ENCODE measurements at places on chromosomes 13 and 19.

- DNase-seq: no peak
These were observed 95.0 kb upstream of the IRS2 start for GRCh38 chr13:109881347-109881725.

- no peak for DNase-seq
These were observed 1312.4 kb downstream of the PCDH9 start for GRCh38 chr13:65917731-65918130.

DNA sequence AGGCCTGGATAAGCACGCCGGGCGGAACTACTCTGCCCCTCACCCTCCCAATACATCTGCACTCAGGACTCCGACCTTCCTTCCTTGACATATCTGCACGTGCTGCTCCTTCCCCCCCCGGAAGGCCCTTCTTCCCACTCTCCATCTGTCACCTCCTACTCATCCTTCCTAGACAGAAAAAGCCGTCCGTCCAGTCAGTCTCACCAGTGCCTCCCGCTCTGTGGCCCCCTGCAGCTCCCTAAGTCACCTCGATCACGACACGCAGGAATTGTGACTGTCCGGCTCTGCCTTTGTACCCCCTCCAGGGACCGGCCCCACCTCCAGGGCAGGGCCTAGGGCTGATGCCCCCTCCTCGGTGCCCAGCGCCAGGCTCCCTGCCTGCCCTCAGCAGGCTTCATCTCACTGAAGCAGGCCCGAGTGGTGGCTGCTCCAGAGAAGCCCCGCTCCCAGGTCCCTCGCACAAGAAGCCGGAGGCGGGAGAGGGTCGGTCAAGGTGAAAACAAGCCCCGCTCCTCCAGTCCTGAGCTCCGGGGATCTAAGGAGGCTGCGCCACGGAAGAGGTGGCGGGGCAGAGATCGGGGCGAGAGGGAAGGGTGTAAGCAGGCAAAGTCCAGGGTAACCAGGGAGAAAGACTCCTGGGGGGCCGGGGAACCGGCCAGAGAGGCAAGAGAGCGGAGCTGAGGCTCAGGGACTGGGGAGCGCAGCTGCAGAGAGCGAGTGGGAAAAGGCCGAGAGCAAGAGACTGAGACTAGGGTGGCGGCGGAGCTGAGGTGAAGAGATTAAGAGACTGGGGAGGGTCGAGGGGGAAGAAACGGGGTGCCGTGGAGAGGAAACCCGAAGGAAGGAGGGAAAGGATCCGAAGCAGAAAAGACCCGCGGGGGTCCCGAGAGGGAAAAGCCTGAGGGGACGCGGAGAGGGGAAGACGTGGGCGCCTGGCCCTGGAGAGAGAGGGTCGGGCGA, 1.1 kb downstream of the PPP6R1 start:
- DNase-seq: no peak

GRCh38 chr13:113732176-113732960, 26.7 kb upstream of the TMEM255B start:
- no peak for DNase-seq

GRCh38 chr13:85698256-85698655, 101.0 kb downstream of the SLITRK6 start:
- no peak for DNase-seq

GRCh38 chr19:55487924-55488687, at the start of gene SSC5D:
TSS of gene SSC5D (plus strand) at chr19:55488436. CDS start at chr19:55488590, 154 bp downstream.
- DNase-seq: no peak

- DNase-seq: no peak
These were observed 18.5 kb downstream of the AP3D1 start for GRCh38 chr19:2132731-2133490.

GRCh38 chr19:35493971-35494370, 3.7 kb upstream of the KRTDAP start:
- DNase-seq: no peak

DNA sequence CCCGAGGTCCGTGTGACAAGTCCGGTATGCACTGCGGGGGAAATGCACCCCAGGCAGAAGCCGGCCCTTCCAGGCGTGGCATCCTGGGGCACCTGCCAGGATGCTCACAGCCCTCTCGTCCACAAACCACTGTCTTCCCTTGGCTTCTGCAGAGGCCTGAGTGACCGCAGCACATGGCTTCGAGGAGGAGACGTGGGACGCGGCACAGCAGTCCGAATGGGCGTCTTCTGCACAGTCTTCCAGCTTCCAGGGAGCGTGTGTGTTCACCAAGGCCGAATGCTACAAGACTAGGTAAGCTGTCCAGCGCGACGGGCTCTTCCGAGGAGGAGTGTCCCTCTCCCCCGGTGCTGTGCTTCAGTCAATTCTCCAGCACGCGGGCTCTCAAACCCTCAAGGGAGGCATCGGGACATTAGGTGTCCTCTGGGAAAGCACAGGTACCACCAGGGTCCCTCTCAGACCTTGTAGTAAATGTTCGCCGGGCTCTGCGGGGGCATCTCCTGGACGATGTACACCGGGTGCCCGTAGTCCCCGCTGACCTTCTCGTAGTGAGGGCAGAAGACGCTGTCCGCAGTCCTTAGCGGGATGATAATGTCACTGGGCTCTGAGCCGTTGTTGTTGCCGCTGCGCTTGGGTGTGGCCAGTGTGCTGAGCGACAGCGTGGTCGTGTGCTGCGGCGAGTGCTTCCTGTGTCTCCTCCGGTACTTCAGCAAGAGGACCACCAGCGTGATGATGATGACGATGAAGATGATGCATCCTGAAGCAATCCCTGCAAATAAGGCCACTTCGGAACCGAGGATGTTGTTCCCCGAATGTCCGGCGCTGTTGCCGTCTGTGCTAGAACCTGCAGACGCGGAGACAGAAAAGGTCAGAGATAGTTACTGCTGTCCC, 42.6 kb downstream of the EFNB2 start:
- no peak for DNase-seq

GRCh38 chr13:101325423-101325822, 90.9 kb downstream of the NALCN start:
- no peak for DNase-seq

DNA sequence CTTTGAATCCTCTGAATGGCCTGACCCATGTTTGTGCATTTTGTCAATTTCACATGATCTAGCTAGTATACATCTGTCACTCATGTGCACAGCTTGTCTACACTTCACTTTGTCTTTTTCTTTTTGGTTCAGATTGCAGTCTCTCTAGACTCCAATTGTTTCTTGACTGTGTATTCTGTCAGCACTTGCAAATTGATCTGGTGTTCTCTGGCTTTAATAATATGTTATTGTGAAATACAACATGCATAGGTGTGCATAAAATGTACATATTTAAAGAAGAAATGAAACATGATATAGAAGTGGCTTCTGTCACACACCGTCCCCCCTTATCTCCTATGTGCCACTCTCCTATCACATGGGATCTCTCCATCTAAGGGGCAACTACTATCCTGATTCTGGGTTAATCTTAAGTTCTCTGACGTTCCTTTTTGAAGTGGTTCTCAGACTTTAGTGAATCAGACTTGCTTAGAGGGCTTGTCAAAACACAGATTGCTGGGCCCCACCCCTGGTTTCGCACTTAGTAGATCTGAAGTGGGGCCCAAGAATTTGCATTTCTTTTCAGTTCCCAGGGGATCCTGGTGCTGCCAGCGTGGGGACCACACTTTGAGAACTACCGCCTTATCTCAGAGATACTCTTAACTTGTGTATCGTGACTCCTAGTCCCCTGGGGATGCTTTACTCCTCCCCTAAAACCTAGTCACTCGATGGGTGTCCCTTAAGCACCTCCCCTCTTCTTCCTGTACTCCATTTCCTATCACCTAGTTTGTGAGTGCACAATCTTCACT, 5.8 kb downstream of the KRTDAP start:
- DNase-seq: no peak

DNA sequence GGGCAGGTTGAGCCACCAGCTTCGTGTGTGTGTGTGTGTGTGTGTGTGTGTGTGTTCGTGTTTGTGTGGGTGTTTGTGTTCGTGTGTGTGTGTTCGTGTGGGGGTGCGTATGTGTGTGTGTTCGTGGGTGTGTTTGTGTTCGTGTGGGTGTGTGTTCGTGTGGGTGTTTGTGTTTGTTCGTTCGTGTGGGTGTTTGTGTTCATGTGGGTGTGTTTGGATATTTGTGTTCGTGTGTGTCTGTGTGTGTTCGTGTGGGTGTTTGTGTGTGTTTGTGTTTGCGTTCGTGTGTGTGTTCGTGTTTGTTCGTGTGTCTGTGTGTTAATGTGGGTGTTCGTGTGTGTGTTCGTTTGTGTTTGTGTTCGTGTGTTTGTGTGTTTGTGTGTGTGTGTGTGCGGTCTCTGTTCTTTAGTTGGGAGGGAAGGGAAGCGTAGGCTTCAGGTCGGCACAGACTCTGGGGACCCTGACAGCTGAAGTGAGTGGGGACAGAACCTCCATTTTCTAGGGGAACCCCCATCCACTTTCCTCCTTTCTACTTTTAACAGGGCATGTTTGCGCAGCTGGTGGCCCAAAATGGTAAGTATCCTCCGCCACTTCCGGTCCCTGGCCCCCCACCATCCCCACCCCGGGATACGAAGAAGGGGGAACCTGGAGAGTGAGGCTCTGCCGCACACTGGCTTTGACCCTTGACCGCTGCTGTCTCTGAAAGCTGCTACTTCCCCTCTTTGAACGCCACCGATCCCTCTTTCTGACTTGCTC, 1.6 kb downstream of the TNFSF9 start:
- DNase-seq: no peak

- DNase-seq: no peak
These were observed 14.3 kb downstream of the ZBTB7A start for GRCh38 chr19:4052114-4052992.

DNA sequence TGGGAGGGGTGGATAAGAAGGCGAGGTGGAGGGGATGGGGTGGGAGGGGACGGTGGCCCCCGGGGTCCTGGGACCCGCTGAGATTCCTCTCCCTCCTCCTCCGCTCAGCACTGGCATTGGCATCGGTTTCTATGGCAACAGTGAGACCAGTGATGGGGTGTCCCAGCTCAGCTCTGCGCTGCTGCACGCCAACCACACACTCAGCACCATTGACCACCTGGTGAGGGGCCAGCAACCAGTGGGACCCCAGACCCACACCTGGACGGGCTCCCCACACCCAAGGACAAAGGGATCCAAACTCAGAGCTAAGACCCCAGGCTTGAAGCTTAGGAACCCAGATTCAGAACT, 5.9 kb downstream of the TTYH1 start:
- no peak for DNase-seq

- no peak for DNase-seq
These were observed 748.2 kb downstream of the DIAPH3 start for GRCh38 chr13:59415498-59415897.

Measured in stimulated activated CD8-positive, alpha-beta memory T cell treated with anti-CD3 and anti-CD28 coated beads, Interleukin-7, amount 100 ng/mL, for 48 hours (primary cell).